CD8-positive, alpha-beta T cell (primary cell): ENCODE measurements at places on chromosomes 6 and 20.
A peak's percentile ranks its signal among the peaks of the same experiment; 100 is the strongest.

GRCh38 chr20:59195316-59195993 is 31.8 kb downstream of the ZNF831 start:
- no peak for DNase-seq

GRCh38 chr6:104532462-104532861 is 327.3 kb downstream of the HACE1 start:
- no peak for DNase-seq

GRCh38 chr6:41767112-41767833 is 12.4 kb downstream of the FRS3 start:
- no peak for DNase-seq

DNA sequence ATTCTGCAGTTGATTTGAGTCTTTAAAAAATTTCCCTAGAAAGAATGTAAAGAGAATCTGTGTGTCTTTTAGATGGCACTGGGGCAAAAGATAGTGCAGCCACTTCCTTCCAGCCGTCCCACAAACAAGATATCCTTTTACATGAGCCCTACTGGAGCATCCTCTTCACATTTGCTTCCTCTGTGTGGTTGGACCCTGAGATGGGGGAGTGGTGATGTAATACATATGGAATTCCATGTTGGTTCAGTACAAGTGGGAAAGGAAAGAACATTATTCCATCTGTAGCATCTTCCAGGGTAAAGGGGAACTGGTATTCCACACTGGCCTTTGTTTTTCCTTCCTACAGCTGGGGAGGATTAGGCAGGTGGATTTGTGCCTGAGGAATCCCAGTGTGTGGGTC is 78.9 kb upstream of the ISM1 start:
- no peak for DNase-seq

- DNase-seq = no peak
Measured at GRCh38 chr6:6407071-6407741, 86.7 kb upstream of the F13A1 start.

GRCh38 chr20:36606158-36607066 is 833 bp downstream of the RAB5IF start:
- DNase-seq = peak; percentile 57

DNA sequence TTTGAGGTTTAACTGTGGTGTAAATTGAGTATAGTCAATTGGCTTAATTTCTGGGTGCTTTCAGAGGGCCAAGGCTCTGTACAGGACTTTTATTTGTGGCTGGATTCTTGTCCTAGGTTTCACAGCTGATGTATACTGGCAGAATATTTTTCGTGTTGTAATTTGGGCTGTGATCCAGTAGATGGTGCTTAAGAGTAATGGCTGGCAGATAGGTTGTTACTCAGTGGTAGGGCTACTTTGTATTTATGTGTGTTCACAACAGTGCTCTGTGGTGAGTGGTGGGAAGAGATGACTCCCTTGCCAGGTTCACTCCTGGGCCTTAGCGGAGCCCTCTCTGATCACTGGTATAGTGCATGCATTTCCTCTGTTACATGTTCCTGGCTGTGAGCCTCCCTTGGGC is 34.5 kb upstream of the FERMT1 start:
- no peak for DNase-seq
